ENCODE measurements at places on chromosomes 12 and 14. TPM values are rescaled to one million over a fixed set of nuclear protein-coding genes. Genes with fewer than 3 reads are reported as not detected.
A peak's percentile ranks its signal among the peaks of the same experiment; 100 is the strongest.

GRCh38 chr12:117854339-117855012, 114.3 kb downstream of the KSR2 start:
- peak; percentile 51 for DNase-seq
- H3K27ac ChIP-seq = peak overlapping the region; percentile 15
- no peaks in the 10 kb centered on the region for H3K4me1 ChIP-seq
- H3K36me3 ChIP-seq = no peaks in the 10 kb centered on the region
- H3K4me3 ChIP-seq = no peak overlapping the region

DNA sequence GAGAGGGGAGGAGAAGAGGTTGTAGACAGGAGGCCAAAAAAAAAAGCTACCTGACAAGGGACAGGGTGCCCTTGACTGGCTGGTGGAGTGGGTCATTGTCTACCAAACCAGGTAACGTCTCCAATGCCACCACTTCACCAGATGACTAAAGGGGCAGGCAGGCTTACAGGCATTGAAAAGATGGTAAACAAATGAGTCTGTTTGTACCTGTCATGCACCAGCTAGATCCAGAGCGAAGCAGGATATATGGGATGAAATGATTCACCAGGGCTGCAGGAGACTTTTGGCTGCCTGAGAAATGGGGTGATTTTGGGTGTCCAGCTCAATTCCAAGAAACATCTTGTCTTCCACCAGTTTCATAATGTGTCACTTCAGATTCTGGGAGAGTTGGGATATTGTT, 4.0 kb downstream of the C12orf54 start:
- H3K4me3 ChIP-seq = no peak overlapping the region
- H3K4me1 ChIP-seq = no peaks in the 10 kb centered on the region
- H3K27ac ChIP-seq = no peak overlapping the region
- no peak for DNase-seq

DNA sequence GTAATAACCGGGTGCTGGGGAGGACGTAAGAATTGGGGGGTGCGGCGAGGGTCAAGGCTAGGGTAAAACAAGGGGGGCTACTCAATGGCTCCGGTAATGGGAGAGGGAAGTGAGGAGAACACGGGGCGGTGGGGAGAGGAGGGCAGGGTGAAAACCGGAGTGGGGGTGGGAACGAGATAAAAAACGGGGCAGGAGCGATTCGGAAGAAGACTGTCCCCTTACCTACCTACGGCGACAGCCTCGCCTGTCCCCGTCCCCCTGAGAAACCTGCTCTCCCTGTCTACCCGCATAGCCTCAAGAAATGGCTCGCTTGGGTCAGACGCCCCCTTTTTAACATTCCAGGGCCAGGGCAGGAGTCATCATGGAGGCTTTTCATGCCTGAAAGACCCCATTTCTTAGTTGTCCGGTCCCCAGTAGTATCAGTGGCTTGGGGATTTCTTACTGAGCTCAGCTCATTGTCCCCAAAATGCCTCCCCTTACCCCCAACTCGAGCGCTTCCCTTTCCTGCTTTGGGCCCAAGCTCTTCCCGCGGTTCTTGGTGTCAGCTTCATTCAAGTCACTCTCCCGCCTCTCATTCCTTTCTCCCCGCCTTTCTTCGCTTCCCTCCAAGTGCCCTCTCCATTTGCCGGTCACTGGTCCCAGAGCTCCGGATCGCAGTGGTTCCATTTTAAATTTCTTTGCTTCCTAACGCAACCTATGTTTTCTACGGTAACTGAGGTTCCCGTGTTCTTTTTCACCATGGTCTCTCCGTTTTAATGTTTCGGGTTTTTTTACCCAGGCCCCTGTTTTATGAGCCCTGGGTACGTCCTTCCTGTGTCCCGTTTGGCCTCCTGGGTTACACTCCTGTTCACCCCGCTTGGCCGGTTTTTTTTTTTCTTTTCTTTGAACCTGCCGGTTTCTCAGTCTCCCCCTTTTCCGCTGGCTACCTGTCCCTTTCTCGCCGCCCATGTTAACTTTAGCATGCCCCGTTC, 1.2 kb upstream of the WSB2 start:
- H3K36me3 ChIP-seq = no peaks in the 10 kb centered on the region
- peak overlapping the region; percentile 74 for H3K4me3 ChIP-seq
- H3K27ac ChIP-seq = peak overlapping the region; percentile 97

- H3K4me3 ChIP-seq = no peak overlapping the region
- H3K4me1 ChIP-seq = peaks cover 32% of the 10 kb centered on the region
- H3K36me3 ChIP-seq = no peaks in the 10 kb centered on the region
- DNase-seq = no peak
- H3K27ac ChIP-seq = no peak overlapping the region
Observed at GRCh38 chr14:36652542-36653201, 9.0 kb upstream of the PAX9 start.

- H3K4me1 ChIP-seq = no peaks in the 10 kb centered on the region
- no peaks in the 10 kb centered on the region for H3K27me3 ChIP-seq
- no peak overlapping the region for H3K27ac ChIP-seq
- no peak for DNase-seq
- H3K36me3 ChIP-seq = no peaks in the 10 kb centered on the region
Observed at GRCh38 chr14:88079624-88080023, 74.7 kb downstream of the GPR65 start.

DNA sequence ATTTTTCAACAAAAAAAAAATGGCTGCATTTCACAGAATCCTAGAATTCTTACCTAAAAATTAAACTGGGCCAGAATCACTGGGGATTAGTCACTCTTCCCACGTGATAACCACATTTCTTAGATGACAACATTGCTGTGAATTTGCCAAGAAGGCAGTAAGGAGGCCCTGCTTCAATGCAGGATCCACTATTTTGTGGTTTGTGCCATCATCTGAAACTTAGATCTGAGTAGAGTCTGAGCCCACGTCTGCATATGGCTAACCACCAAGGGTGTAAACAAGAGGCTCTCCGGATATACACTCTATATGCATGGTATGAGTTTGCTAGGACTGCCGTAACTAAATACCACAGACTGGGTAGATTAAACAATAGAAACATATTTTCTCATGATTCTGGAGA, 24.4 kb upstream of the TBX5 start:
- peaks cover 42% of the 10 kb centered on the region for H3K27me3 ChIP-seq
- H3K4me1 ChIP-seq = no peaks in the 10 kb centered on the region
- H3K36me3 ChIP-seq = no peaks in the 10 kb centered on the region
- H3K27ac ChIP-seq = no peak overlapping the region

DNA sequence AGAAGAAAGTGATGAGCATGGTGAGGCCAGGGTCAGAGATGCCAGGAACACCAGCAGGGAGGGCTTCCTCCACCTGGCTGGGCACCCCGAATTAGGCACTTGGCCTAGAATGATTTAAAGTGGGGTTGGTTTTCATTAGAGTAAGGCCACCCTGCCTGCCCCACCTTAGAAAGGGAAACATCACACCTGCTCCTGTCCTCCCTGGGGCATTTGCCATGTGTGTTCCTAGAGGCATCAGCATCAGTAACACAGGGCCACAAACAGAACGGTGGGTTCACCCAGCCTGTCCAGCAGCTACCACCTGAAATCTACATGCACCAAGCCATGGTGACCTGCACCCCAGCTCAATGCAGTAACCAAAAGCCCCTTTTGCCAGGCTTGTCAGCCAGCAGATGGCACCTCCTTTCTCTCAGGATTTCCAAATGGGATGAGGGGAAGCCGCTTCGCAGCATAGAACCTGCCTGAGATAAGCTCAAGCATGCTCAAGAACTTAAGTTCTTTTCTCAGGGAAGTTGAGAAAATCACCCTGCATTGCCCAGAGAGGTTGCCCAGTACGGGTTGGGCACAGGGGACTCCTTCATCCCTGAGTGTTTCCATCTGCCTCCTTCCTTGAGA, 338.8 kb downstream of the DPF3 start:
- no peak overlapping the region for H3K27ac ChIP-seq
- no peaks in the 10 kb centered on the region for H3K36me3 ChIP-seq
- H3K4me3 ChIP-seq = no peak overlapping the region
- H3K4me1 ChIP-seq = no peaks in the 10 kb centered on the region
- H3K27me3 ChIP-seq = no peaks in the 10 kb centered on the region
- DNase-seq = no peak

- DNase-seq = no peak
- H3K27me3 ChIP-seq = no peaks in the 10 kb centered on the region
- peaks cover 12% of the 10 kb centered on the region for H3K4me1 ChIP-seq
- H3K27ac ChIP-seq = no peak overlapping the region
- H3K4me3 ChIP-seq = no peak overlapping the region
Observed at GRCh38 chr14:49992901-49993339, 100.0 kb downstream of the ARF6 start.

- H3K36me3 ChIP-seq = no peaks in the 10 kb centered on the region
- DNase-seq = no peak
- no peak overlapping the region for H3K27ac ChIP-seq
- no peaks in the 10 kb centered on the region for H3K27me3 ChIP-seq
- H3K4me1 ChIP-seq = no peaks in the 10 kb centered on the region
- no peak overlapping the region for H3K4me3 ChIP-seq
Observed at GRCh38 chr14:51117593-51117992, 22.7 kb upstream of the TRIM9 start.

DNA sequence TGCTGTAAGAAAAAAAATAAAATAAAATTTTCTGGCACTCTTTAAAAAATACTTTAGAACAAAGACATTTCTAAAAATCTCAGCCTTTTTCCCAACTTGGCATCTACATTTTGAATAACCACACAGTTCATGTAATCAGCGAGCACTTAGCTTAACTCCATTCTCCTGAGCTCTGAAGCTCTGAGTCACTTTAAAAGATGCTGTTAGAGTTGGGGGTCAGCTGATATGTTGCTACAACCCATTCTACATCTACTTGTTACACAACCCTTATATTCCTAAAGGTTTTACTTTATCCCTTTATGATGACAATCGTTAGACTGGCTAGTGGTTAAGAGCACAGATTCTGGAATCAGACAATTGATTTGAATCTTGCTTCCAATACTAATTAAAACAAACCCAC, 48.3 kb downstream of the SLC41A2 start:
- no peak for DNase-seq
- no peaks in the 10 kb centered on the region for H3K36me3 ChIP-seq
- H3K27me3 ChIP-seq = no peaks in the 10 kb centered on the region
- H3K27ac ChIP-seq = no peak overlapping the region

GRCh38 chr12:52221912-52222457, 11.1 kb upstream of the KRT7 start:
- H3K27me3 ChIP-seq = no peaks in the 10 kb centered on the region
- no peak overlapping the region for H3K4me3 ChIP-seq
- H3K36me3 ChIP-seq = no peaks in the 10 kb centered on the region
- H3K4me1 ChIP-seq = peaks cover 4% of the 10 kb centered on the region

GRCh38 chr12:18690653-18691052, 47.2 kb downstream of the PLCZ1 start:
- H3K4me1 ChIP-seq = no peaks in the 10 kb centered on the region
- no peak for DNase-seq
- H3K4me3 ChIP-seq = no peak overlapping the region
- no peaks in the 10 kb centered on the region for H3K27me3 ChIP-seq
- H3K36me3 ChIP-seq = no peaks in the 10 kb centered on the region

DNA sequence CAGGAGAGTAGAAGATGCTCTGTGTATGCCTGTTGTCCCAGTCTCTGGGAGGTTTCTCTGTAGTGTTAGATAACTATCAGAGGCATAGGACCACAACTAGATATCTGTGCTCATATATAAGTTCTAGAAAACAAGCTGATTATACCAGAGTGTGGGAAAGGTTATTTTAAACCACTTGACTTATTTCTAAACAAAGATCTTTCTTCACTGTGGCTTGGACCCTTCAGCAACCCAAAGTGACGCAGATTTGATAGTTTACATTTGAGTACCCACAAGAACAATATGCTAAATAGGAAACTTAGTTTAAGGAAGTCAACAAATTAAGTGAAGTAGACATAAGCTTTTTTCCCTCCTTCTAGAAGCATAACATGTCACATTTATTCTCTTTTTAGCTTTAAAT, 41.3 kb downstream of the RIC8B start:
- H3K27ac ChIP-seq = no peak overlapping the region
- no peak for DNase-seq
- no peaks in the 10 kb centered on the region for H3K4me1 ChIP-seq
- H3K27me3 ChIP-seq = no peaks in the 10 kb centered on the region
- no peak overlapping the region for H3K4me3 ChIP-seq
- H3K36me3 ChIP-seq = no peaks in the 10 kb centered on the region

Gene BTBD6
- total RNA-seq = 63.5 TPM

- no peak overlapping the region for H3K4me3 ChIP-seq
- no peaks in the 10 kb centered on the region for H3K4me1 ChIP-seq
- no peak overlapping the region for H3K27ac ChIP-seq
- DNase-seq = no peak
Observed at GRCh38 chr12:34602213-34602940, 580.1 kb downstream of the ALG10 start.

Gene CPNE6
- not detected for total RNA-seq

Gene TSPAN31
- total RNA-seq = 20.6 TPM

GRCh38 chr12:5043589-5044419, at the start of gene KCNA5:
TSS of gene KCNA5 (plus strand) at chr12:5043879. CDS start at chr12:5044148, 269 bp downstream.
- H3K36me3 ChIP-seq = no peaks in the 10 kb centered on the region
- H3K27ac ChIP-seq = peak within 1 kb of the TSS; percentile 43
- H3K4me3 ChIP-seq = peak within 1 kb of the TSS; percentile 30
- H3K27me3 ChIP-seq = peaks cover 67% of the 10 kb centered on the region
- no peak for DNase-seq

GRCh38 chr12:124356221-124356620, 61.3 kb downstream of the RFLNA start:
- H3K27me3 ChIP-seq = no peaks in the 10 kb centered on the region
- no peak for DNase-seq
- no peak overlapping the region for H3K27ac ChIP-seq
- peaks cover 11% of the 10 kb centered on the region for H3K36me3 ChIP-seq
- no peak overlapping the region for H3K4me3 ChIP-seq
- peaks cover 38% of the 10 kb centered on the region for H3K4me1 ChIP-seq

- H3K36me3 ChIP-seq = no peaks in the 10 kb centered on the region
- no peak overlapping the region for H3K4me3 ChIP-seq
- peak overlapping the region; percentile 46 for H3K27ac ChIP-seq
- peaks cover 17% of the 10 kb centered on the region for H3K4me1 ChIP-seq
- H3K27me3 ChIP-seq = no peaks in the 10 kb centered on the region
- no peak for DNase-seq
Observed at GRCh38 chr12:122943196-122943595, 23.1 kb downstream of the ABCB9 start.

Gene AICDA
- total RNA-seq = not detected

DNA sequence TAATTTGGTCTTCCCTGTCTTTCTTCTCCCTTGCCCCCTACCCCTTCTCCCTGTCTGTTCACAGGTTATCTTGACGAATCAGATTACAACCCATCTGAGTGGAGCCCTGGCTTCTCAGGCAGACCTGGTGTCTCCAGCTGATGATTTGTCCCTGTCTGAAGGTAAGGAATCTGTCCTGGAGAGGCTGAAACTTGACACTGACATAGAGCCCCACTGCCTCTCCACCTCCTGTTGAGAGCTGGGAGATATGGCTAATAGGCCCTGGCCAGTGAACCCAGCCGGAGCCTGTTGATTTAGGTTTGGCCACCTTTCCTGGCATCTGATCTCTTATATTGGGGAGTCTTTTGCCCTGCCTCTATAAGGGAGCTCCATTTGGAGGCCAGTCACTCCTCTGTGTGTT, 472.2 kb downstream of the RAD51B start:
- H3K4me1 ChIP-seq = peaks cover 28% of the 10 kb centered on the region
- H3K4me3 ChIP-seq = no peak overlapping the region
- no peaks in the 10 kb centered on the region for H3K36me3 ChIP-seq
- no peaks in the 10 kb centered on the region for H3K27me3 ChIP-seq
- DNase-seq = no peak

Gene FGF23
- not detected for total RNA-seq

Gene GPRC5D
- not detected for total RNA-seq

Gene KRT75
- total RNA-seq = not detected

GRCh38 chr12:15629108-15629507, 160.1 kb downstream of the EPS8 start:
- H3K36me3 ChIP-seq = no peaks in the 10 kb centered on the region
- H3K27me3 ChIP-seq = no peaks in the 10 kb centered on the region
- no peak overlapping the region for H3K4me3 ChIP-seq
- peaks cover 33% of the 10 kb centered on the region for H3K4me1 ChIP-seq
